ENCODE measurements at places on chromosomes 2 and 18. TPM values are rescaled to one million over a fixed set of nuclear protein-coding genes. Genes with fewer than 3 reads are reported as not detected.

WDR75 gene
- total RNA-seq, result 42.2 TPM

ALK gene
- under 0.01 TPM for total RNA-seq

TRABD2A gene
- total RNA-seq, result 8.9 TPM

AAMP gene
- 137 TPM for total RNA-seq

LBX2 gene
- 0.94 TPM for total RNA-seq

FLACC1 gene
- 1.2 TPM for total RNA-seq

Measured in smooth muscle cell of the coronary artery (primary cell).